NCI-H345 (cell line): ENCODE measurements at places on chromosomes 3 and 15.

DNA sequence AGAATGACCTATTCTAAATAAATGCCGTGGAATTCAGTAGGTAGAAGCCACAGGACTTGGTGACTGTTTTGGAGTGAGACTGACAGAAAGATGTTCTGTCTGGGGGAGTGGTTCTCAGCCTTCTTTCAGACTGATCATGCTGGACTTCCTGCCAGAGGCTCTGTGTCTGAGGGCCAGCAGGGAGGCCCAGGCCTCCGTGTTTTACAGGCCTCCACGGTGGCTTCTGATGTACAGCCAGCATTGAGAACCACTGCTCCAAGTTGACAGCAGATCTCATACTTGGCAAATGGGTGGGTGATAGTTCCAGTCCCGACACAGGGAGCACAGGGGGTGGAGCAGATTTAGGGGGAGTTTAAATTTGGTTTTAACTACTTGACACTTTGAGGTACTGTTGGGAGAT, 6.7 kb upstream of the PIGZ start:
- no peak for DNase-seq

GRCh38 chr3:160130071-160130470, 95.2 kb upstream of the C3orf80 start:
- no peak for DNase-seq

GRCh38 chr3:8882171-8882593, 81.1 kb downstream of the RAD18 start:
- DNase-seq = no peak

GRCh38 chr15:33161209-33161608, 33.3 kb downstream of the FMN1 start:
- no peak for DNase-seq

DNA sequence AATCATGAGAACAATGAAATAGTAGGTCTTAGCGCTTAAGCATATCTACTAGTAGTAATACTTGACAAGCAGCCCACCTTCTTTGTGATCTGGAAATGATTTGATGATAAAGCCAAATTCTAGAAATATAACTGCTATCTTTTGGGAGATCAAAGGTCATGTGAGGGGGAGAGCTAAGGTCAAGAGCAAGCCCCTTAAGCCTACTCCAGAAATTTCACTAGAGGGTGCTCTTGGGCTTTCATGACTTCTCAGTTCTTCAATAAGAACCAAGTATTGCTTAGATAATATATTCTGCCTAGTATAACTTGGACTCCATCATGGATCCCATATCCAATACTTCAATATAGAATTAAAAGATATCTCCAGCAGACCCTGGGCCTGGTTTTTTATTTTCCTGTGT, 319.6 kb downstream of the ZBTB20 start:
- peak; percentile 51 for DNase-seq

GRCh38 chr15:95377258-95377852, 953.1 kb upstream of the NR2F2 start:
- no peak for DNase-seq

DNA sequence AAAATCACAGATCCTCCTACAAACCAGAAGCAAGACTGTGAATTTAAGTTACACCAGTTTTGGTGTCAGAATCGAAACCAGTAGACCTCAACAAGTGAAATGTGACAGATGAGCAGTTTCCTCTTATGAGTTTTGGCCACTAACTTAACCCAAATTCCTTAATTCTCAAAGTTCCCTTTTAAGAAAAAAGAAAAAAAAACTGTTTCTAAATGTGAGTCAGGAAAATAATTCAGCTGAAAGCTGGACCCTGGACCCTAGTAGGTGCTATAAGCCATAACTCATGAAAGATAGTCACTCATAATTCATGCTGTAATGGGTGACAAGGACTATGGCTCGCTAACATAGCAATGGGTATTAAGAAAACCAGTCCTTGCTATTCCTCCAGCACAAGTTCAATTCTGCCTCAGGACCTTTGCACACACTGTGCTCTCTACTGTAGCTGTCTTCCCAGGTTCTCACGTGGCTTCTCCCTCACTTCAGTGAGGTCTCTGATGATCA, 9.0 kb upstream of the THRB start:
- DNase-seq = no peak

- no peak for DNase-seq
These were observed 184.5 kb downstream of the EFHB start for GRCh38 chr3:19749448-19750017.

DNA sequence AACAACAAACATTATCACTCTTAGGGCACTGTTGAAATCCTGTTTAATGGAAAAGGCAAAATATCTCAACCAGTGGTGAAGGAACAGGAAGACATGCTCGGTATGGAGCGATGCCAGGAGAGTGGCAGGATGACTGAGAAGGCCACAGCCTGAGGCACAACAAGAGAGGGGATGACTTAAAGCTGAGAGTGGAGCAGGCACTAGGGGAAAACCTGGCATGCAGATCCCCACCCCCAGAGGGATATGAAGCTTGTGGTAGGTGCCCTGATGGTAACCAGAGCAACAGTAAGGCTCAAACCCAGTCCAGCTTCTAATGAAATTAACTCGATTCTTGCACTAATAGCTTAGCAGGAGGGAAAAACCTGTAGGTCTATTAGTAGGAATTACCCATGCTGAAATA, 40.4 kb downstream of the LYSMD4 start:
- no peak for DNase-seq

GRCh38 chr15:33934921-33935320, 33.4 kb upstream of the CHRM5 start:
- DNase-seq = no peak

DNA sequence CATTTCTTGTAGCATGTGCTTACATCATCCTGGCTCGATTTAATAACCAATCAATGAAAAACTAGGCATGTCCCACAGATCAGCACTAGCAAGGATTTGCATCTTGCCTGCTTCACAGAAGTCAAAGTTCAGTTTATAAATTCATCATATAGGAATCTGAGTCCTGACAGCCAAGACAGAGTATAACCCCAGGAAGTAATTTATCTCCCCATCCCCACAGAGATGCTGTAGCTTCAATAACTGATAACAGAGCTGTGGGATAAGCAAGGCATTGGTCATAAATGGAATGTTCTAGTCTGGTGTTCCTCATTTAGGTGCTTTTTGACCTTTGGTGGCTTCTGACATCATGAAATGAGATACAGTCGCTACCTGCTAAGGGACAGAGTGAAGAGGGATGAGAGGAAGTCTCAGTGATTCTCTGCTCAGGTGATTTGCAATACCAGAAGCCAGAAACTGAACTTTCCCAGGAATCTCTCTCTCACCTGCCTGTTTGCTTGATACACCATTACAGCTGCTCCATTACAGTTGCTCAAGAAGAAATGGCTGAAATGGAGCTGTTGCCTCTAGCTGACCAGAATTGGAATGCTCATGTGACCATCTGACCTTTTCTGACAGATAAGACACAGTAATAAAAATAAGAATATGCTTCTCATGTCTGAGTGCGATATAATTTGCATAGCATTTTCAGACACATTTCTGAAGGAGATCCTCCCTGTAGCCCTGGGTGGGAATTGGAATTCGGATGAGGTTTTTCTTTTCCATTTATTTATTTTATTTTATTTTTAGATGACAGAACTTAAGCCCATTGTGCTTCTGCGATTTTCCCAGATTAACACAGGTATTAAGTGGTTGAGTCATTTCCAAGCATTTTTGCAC, 217.1 kb upstream of the KCNMB2 start:
- no peak for DNase-seq

- DNase-seq = peak; percentile 64
These were observed 79.4 kb downstream of the FRMD4B start for GRCh38 chr3:69306239-69307185.

GRCh38 chr3:10974746-10975375, 17.7 kb upstream of the SLC6A1 start:
- no peak for DNase-seq

GRCh38 chr3:158766364-158766763, 34.1 kb upstream of the RARRES1 start:
- DNase-seq = no peak

GRCh38 chr15:35061825-35062737, 23.0 kb downstream of the NANOGP8 start:
- no peak for DNase-seq

GRCh38 chr15:66777054-66777453, 75.0 kb downstream of the SMAD6 start:
- no peak for DNase-seq

DNA sequence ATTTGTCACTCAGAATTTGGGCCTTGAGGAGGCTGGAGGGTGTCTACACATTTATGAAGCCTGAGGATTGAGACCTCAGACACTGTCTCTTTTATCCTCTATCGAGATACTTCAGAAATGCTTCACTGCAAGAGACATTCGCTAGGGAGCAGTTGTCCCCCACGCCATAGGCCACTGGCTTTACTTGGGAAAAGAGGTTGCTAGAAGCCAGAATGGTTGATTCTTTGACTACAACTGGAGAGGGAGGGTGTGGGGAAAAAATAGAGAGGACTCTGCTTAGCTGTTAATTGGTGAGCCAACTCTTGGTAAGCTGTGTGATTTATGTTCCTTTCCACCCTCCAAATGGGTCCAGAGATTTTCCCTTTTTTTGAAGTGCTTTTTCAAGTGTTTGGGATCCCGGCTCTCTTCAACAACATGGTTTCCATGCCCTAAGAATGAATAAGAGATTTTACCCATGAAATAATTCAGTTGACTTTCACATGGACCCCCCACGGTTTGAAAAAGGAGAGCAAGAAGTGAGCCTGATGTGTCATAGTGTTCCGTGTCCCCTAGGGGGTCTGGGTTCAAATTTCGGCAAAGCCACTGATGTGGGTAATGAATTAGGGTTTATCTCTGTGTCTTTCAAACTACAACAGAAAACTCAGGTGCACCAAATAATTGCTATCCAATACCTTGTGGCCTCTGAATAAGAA, 2.7 kb downstream of the BOC start:
- DNase-seq = no peak

GRCh38 chr3:63479661-63480035, 172.8 kb upstream of the SNTN start:
- no peak for DNase-seq

DNA sequence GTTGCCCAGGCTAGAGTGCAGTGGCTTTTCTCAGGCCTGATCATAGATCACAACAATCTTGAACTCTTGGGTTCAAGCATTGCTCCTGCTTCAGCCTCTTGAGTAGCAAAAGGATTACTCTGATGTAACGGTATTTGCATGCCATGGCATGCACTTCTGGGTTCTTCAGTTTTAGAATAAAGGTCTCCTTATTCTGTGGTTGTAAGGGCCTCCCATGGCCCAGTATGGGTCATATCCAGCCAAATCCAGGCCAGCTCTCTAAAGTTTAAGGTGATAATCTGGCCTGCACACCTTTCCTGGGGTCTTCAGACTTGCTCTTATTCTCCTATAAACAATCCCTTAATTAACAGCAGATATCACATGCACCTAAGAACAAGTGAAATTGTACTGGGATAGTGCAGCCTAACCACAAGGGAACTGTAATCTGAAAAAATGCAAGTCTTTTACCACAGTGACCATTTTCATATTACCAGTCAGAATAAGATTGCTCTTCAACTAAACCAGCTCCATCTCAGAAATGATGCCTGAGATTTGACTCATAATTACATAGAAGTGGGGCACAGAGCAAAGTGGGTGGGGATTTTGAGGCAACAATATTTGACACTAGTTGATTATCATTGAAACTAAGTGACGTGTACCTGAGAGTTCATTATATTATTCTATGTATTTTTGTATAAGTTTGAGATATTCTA, 25.4 kb downstream of the COMMD2 start:
- no peak for DNase-seq

GRCh38 chr15:39266890-39267289, 314.0 kb upstream of the THBS1 start:
- DNase-seq = no peak

DNA sequence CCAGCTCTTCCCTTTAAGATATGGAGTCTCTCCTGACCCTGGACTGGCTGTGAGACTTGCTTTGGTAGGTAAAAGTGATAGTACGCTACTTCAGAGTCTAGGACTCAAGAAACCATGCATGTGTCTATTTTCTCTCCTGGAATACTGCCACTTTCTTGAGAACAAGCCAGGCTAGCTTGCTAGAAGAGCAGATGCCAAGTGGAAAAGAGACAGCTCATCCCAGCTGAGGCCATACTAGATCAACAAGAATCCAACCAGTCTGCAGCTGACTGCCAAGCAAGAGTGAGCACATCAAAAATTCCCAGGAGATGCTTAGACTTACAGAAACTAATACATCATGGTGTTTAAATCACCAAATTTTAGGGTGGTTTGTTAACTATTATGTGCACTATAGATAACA, 208.3 kb upstream of the RBMS3 start:
- DNase-seq = no peak

DNA sequence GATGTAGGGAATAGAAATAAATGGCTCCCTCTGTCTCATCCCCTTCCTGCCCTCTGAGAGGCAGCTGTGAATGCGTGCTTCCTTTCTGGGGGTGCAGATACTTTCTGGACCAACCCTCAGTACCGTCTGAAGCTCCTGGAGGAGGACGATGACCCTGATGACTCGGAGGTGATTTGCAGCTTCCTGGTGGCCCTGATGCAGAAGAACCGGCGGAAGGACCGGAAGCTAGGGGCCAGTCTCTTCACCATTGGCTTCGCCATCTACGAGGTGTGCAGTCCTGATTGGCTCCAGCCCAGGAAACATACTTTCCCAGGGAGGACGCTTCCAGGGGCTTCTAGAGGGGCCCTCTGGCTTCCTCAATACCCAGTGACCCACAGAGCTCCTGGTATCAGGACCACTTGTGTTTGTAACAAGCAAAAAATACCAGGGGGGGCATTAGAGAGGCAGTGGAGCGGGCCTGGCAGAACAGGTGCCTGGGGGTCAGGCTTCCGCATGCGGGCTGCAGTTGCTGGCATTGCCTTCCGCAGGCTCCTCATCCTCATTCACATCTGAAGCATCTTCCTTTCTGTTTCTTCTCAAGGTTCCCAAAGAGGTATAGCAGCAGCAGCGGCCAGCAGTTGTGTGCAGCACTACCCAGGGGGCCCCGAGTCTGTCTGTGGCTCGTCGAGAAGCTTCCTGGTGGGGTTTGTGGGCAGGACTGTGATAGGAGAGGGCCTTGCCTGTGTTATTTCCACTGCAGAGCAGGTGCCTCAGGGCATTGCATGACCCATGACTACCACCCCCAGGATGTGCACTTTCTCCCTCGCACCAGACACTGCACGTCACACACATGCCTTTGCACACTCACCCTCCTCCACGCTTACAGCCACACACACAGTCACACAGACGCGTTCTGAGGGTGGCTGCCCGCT, 42.5 kb downstream of the CAPN3 start:
- no peak for DNase-seq

GRCh38 chr3:188539631-188540194, 385.8 kb downstream of the LPP start:
- DNase-seq = no peak

GRCh38 chr3:9352917-9353752, 9.7 kb upstream of the THUMPD3 start:
- peak; percentile 0 for DNase-seq
